ENCODE measurements at places on chromosomes 5 and 9.

GRCh38 chr5:170108266-170108785 lies 2.6 kb downstream of the FOXI1 start:
- DNase-seq = no peak

GRCh38 chr9:135613946-135614805 lies 25.2 kb downstream of the GLT6D1 start:
- no peak for DNase-seq

GRCh38 chr5:57319628-57320027 lies 145.8 kb downstream of the GPBP1 start:
- no peak for DNase-seq

DNA sequence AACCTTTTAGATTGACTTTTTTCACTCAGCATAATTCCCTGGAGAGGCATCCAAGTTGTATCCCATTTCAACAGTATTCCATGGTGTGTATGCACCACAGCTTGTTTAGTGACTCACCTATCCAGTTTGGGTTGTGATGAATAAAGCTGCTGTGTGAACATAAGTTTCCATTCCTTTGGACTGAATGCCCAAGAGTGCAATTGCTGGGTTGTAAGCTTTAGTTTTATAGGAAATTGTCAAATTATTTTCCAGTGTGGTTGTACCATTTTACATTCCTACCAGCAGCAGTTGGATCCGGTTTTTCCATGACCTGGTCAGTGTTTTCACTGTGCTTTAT lies 60.9 kb upstream of the TMED7 start:
- DNase-seq = no peak

- no peak for DNase-seq
These were observed 25.7 kb downstream of the ZSWIM6 start for GRCh38 chr5:61357745-61358144.

GRCh38 chr9:19288081-19288480 lies 57.6 kb downstream of the DENND4C start:
- no peak for DNase-seq

- no peak for DNase-seq
These were observed 30.7 kb downstream of the MED10 start for GRCh38 chr5:6347673-6348072.

Measured in effector CD8-positive, alpha-beta T cell (primary cell).